ENCODE measurements at places on chromosomes 1 and 21.

- DNase-seq, result no peak
Observed at GRCh38 chr1:181482001-181482430, 1.3 kb upstream of the CACNA1E start.

GRCh38 chr1:110084227-110085078, 14.0 kb upstream of the ALX3 start:
- DNase-seq, result no peak

- no peak for DNase-seq
Observed at GRCh38 chr1:94275083-94275482, 37.7 kb upstream of the ARHGAP29 start.

DNA sequence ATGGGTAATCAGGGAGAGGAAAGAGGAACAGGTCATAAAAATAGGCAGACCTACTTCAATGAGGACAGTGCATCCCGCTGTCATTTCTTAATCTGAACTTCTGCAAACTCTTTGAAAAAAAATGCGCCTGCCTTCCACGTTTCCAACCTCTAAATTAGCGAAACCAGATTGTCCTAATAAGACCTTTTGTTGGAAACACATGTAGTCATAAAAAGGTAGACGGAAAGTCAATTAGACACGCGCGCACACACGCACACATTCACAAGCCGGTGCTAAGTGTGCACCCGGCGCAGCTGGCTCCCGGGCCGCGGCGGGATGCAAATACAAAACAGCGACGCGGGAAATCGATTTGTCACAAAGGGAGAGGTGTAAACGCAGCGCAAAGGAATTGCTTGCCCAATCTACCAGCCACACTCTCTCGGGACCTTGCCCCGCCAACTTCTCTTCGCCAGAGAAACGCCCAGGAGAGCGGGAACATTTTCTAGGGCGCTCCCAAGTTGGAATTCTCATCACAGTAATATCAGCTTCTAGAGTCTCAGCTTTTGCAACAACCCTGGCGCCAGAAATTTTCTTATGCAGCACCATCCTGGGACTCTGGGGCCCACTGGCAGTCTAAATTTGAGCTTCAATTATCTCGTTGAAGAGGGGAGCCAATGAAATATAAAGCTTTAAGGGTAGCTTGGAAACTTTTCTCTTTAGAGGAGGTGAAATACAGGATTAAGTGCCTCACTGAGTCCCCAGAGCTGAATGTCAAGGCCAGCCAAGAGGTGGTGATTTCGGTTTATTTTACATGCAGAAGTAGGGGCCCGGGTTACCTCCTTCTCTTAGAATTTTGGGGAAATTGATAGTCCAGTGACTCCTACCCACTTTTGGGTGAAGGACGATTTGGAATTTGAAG, 4.5 kb downstream of the PRRX1 start:
- DNase-seq, result no peak

- no peak for DNase-seq
Observed at GRCh38 chr1:94694226-94694915, 125.8 kb upstream of the SLC44A3 start.

DNA sequence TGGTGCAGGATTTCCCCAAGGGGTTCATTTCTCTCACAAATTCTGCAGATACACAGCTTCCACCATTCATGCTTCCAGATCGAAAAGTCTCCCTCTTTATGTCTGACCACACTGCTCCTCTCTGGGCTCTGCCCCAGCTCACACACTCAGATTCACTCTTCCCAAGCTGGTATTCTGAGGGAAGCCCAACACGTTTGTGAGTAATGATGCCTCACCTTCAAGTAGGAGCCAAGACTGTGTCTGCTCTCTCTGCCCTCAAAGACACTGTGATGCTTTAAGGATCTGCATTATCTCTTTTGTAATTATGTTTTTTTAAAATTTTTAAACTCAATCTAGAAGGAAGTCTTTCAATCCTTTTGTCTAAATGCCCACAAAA, 19.8 kb downstream of the PRAMEF11 start:
- DNase-seq, result no peak

DNA sequence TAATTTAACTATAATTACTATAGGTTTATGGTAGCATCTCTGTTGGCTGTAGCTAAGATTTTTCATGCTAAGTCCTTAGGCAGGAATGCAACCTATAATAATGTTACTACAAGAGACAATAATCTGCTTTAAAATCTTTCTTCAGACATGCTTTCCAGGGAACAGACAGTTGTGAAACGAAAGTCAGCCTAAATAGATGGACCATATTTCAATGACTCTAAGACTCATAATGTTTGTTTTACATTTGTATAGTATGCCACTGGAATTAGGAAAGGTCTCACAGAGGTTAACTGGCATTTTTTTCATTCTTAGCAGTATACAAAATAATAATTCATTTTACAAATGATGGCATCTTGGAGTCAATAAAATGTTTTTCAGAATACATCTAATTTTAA, 8.1 kb downstream of the RERE start:
- no peak for DNase-seq

DNA sequence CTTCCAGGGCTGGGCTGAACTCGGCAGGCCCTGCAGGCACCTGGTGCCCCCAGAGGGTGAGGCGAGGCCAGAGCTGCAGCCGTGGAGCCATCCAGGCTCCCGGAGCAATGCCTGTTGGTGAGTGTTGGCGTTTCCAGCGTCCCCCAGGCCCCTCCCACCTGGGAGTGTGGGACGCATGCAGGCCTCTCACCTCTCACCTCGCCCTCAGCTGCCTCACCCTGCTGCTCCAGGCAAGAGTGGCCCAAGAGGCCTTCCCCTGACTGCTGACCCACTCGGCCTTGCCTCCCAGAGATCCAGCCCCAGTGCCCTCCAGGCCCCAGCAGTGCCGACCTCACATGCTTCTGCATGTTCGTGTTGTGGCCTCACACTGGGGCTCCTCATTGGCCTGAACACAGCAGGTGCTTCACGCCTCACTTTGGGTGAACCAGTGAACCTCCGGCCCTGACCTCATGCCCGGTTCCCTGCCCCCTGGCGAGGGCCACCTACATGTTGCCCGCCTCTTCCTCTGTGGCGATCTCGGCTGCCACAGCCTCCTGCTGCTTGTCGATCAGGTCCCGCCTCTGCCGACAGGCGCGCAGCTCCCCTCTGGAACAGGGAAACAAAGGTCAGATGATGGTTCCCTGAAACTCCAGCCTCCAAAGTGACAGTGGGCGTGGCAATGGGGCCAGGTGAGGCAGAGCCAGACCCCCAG, 17.0 kb downstream of the CFAP74 start:
- no peak for DNase-seq

GRCh38 chr1:110878993-110879392, 6.0 kb downstream of the CD53 start:
- no peak for DNase-seq

DNA sequence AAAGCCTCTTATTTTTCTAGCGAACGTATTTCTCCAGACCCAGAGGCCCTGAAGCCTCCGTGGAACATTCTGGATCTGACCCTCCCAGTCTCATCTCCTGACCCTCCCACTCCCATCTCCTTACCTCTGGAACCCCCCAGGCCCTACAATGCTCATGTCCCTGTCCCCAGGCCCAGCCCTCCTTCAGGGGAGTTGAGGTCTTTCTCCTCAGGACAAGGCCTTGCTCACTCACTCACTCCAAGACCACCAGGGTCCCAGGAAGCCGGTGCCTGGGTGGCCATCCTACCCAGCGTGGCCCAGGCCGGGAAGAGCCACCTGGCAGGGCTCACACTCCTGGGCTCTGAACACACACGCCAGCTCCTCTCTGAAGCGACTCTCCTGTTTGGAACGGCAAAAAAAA, 68.7 kb downstream of the ALPL start:
- no peak for DNase-seq

GRCh38 chr1:218845589-218845988, 328.1 kb upstream of the LYPLAL1 start:
- no peak for DNase-seq

DNA sequence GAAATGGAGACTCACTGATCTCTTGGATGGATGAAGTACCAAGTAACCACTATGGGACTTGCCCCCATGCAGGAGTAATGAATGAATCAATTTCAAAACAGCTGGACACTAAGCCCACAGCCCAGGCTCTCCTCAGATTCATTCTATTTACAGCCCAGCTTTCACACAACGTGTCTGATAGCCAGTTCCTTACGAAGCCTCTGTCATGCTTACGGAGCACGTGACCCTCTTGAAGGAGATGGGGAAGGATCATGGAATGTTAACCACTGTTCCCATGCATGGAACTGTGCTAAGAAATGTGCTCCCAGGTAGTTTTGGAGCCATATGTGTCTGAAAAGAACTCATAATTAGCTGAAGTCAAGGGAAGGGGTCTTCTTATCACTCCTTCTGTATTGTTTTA, 124.1 kb downstream of the KIF26B start:
- DNase-seq, result no peak

DNA sequence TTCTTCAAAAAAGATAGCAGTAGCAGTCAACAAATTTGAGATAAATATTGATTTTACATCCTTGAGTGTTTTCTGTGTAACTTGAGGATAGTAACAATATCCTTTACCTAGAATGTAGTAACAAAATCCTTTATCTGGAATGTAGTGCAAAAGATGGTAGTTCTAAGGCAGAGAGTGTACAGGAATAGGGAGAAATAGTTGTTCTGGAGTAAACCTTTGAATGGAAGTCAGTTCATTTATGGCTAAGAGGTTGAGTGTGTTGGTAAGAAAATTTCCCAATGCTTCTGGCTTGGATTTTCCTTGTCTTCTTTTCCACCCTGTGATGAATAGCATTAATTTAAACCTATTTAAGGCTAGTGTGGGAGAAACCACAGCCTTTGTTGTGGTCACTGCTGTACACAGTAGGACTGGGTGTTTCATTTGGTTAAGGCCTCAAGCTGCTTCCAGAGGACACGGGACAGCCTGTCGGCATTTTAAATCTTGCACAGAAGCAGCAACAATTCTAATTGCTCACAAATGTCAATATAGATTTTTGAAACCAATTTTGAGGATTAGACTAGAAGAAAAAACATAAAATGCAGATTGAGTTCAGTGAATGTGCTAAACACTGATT, 11.3 kb downstream of the NFIA start:
- no peak for DNase-seq

DNA sequence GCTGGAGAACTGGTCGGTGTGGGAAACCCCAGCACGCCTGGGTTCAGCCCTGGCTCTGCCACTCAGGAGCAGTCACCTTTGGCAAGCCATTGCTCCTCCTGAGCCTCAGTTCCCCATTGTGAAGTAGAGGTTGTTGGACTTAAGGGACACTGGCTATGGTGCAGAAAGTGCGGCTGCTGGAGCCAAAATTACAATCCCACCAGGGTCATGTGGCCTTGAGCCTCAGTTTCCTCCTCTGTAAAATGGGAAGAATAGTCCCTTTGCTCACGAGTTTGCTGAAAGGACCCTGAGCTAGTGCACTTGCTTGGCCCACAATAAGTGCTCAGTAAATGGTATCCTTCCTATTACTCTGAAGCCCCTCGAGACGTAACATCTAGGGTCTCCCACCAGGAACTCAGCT, 14.6 kb upstream of the TAS1R2 start:
- no peak for DNase-seq

- DNase-seq, result no peak
Observed at GRCh38 chr1:89175601-89176256, at the start of gene GBP7. GBP7 (minus strand) TSS chr1:89176003; CDS start chr1:89171935, 4,068 bp downstream.

DNA sequence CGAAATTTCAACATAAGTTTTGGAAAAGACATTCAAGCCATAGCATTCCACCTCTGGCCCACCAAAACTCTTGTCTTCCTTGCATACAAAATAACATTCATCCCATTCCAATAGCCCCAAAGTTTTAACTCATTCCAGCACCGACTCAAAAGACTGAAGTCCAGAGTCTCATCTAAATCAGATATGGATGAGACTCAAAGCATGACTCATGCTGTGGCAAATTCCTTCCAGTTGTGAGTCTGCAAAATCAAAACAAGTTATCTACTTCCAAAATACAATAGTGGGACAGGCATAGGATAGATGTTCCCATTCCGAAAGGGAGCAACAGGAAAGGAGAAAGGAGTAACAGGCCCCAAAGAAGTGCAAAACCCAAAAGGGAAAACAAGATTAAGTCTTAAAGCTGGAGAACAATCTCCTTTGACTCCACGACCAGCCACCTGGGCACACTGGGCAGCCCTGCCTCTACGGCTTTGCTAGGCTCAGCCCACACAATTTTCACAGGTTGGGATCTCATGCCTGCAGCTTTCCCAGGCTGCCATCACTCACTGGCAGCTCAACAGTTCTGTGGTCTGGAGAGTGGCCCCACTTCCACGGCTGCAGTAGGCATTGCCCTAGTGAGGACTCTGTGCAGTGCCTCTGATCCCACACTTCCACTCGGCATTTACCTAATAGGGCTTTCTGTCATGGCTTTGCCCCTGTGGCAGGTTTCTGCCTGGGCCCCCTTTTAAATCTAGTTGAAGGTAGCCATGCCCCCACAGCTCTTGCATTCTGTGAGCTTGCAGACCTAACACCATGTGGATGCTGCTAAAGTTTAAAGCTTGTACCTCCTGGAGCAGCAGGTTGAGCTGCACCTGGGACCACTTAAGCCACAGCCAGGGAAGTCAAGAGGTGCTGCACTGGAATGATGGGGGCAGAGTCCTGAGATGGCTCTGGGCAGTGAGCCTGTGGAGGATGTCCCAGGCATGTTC, 51.0 kb downstream of the RUNX3 start:
- no peak for DNase-seq

DNA sequence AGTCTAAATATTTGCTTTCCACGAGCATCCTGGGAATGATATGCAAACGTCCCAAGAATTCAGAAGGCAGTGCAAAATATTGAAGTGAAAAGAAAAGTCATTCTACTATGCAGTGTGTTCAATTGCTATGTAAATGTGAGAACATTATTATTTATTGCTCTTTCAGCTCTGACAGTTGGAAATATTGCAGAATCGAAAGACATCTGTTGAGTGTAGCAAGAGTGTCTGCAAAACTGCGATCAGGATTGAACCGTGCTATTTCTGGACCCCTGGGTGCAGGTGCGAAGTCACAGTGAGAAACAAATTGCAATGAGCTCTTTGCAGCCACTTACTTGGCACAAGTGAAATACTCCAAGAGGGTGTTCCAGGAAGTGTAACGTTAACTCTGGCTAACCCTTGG, 566.4 kb downstream of the AJAP1 start:
- no peak for DNase-seq

GRCh38 chr21:44943005-44943685, 3.3 kb downstream of the SLX9 start:
- no peak for DNase-seq

DNA sequence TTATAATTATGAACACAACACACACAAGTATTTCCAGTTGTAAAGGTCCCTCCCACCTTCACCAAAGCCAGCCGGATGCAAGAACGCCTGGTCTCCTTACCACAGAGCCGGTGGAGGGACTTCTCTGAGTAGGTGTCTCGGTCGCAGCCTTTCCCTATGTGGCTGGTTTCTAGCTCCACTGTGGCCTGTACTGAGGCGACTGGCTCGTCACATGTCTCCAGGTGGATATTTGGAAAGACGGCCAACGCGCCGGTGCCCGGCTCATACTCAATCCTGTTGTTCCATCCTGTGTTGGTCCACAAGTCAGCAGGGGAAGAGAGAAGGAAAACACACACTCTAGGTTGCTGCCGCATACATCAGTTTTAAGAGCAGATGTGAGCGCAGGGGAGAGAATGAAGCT, 74.4 kb downstream of the CLSTN1 start:
- DNase-seq, result no peak

- DNase-seq, result no peak
Observed at GRCh38 chr1:83701355-83701754, 297.6 kb downstream of the TTLL7 start.

- DNase-seq, result no peak
Observed at GRCh38 chr1:168455764-168456163, 88.0 kb downstream of the XCL2 start.

All from activated CD4-positive, alpha-beta T cell treated with anti-CD3 and anti-CD28 coated beads, Interleukin-2, amount 50 U/mL, for 4 hours (primary cell).